ENCODE measurements at places on chromosomes 16 and 17.

- DNase-seq, result no peak
These were observed 12.7 kb upstream of the RASD1 start for GRCh38 chr17:17508646-17509591.

GRCh38 chr17:40540448-40540847, 24.8 kb downstream of the CCR7 start:
- DNase-seq, result no peak

GRCh38 chr17:7558544-7559319, at the start of gene TNFSF13:
TNFSF13 (plus strand) TSS chr17:7558750; CDS start chr17:7559040, 290 bp downstream.
- DNase-seq, result no peak

DNA sequence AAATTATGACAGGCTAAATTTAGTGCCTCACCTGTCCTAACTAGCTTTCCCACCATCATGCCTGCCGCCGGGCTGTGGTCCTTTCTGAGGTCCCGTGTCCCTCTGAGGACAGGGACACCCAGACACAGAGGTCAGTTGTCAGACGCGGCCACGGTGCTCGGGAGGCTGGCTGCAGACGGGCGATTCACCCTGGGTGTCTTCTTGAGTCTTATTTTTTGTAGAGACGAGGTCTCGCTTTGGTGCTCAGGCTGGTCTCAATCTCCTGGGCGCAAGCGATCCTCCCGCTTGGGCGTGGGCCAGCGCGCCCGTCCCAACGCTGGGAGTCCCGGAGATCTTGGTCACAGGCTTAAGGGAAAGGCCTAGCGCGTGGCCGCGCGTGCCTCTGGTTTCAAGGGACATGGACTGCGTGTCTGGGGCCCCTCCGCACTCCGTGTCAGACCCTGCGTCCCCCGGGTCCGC, 797 bp upstream of the RAB11FIP3 start:
- peak; percentile 51 for DNase-seq

DNA sequence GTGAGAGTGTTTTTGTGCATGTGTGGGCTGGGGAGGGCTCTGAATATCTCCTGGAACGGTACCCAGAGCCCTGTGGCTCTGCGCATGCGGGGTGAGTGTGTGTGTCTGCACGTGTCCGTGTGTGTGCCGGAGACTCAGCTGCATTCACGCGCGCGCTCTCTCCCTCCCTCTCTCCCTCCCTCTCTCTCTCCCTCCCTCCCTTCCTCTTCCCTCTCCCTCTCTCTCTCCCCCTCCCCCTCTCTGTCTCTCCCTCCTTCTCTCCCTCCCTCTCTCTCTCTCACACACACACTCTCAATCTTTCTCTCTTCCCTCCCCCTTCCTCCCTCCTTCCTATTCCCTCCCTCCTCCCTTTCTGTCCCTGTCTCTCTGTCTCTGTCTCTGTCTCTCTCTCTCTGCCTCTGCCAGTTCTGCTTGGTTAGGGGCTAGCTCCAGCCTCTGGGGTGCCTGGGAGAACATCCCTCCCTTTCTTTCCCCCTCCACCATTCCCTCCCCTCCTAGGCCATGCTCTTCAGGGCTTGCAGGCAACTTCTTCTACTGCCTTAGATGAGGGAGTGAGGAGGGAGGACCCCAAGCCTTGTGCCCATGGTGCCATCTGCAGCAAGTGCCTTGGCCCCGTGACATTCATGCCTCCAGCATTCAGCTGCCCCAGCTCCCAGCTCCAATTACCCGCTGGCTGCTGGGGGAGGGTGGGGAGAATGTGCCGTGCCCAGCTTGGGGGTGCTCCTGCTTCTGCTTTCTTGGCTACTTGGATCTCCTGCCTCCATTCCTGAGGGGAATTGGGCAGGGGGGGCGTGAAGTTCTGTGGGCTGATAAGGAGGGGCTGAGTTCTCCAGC, 6.4 kb downstream of the THRA start:
- peak; percentile 85 for DNase-seq

GRCh38 chr17:34347063-34347462, 9.2 kb upstream of the CCL13 start:
- DNase-seq, result no peak

DNA sequence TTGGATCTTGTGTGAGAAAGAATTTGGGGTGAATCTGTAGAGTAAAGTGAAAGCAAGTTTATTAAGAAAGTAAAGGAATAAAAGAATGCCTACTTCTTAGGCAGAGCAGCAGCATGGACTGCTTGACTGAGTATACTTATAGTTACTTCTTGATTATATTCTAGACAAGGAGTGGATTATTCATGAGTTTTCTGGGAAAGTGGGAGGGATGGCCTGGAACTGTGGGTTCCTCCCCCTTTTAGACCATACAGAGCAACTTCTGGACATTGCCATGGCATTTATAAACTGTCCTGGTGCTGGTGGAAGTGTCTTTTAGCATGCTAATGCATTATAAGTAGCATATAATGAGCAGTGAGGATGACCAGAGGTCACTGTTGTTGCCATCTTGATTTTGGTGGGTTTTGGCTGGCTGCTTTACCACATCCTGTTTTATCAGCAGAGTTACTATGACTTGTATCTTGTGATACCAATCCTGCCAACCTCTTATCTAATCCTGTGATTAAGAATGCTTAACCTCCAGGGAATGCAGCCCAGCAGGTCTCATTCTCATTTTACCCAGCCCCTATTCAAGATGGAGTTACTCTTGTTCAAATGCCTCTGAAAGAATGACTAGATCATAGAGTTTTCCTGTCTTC, 58.7 kb downstream of the HSD17B2 start:
- no peak for DNase-seq

- no peak for DNase-seq
These were observed 53.2 kb downstream of the NQO1 start for GRCh38 chr16:69672998-69673713.

GRCh38 chr17:7308625-7309433, 1.4 kb downstream of the EIF5A start:
- peak; percentile 94 for DNase-seq

DNA sequence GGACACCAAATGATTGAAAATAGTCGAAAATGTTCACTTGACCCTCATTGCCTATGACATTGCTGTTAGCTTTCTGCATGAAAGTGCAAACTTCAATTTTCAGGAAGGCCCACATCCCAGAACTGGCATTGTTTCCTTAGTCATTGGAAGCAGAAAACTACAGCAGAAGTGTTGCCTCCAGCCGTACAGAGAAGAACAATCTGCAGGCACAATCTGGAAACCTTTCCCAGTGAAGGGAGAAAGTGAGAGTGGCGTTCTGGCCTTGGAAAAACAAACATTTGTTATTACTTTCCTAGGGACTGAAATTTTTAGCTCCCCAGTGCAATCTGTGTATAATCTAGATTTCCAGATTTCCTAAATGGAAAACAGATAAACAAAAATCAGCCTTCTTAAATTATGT, 529.5 kb upstream of the RBFOX1 start:
- no peak for DNase-seq

DNA sequence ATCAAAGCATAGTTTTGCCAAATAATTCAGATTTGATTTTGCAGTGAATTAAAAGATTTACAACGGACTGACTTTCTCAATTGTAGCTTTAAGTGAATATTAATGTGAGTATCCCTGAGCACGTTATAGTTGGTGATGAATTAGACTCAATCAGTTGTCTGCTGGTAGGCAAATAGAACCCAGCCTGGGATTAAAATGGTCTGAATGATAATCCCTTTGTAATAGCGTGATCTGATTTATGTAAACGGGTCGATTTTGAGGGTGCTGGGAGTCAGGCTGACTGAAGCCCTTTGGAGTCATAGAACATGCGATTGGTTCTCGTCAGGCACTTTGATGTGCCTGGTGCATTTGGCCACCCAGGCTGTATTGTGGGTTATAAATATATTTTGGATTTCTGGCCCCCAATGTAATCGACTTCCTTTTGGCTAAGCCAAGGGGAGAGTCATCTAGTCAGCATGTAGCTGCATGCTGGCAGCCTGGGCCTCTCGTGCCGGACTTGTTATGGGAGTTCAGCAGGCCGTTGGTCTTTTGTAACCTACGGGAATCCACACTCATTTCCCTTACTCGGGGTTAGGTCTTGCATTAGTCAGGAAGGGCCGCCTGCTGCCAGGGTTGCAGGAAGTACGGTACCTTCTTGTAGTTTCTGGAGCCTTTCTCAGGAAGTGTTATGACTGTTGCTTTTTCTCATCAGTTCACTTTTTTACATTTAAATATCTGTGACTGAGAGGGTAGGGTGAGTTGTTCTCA, 5.4 kb downstream of the PGS1 start:
- DNase-seq, result peak; percentile 99

GRCh38 chr17:73495641-73496040, 148.6 kb downstream of the SDK2 start:
- no peak for DNase-seq

DNA sequence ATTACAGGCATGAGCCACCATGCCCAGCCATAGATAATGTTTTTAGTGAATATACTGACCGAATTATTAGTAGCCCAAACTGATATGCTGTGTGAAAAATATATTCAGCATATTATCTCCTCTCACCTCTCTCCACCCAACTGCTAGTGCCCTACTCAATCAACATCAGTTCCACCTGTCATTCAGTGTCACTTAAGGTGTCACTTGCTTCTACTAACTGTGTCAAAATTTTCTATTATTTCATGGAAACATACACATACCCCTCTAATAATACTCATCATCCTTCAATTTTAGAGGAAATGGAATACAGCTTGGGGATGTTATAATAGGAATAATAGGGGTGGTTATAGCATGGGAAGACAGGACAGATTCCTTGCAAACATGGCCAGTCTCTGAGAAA, 12.6 kb downstream of the EFCAB3 start:
- DNase-seq, result no peak

GRCh38 chr16:24478401-24478800, 61.0 kb upstream of the RBBP6 start:
- DNase-seq, result no peak
